Stomach (tissue), 19 donors: ENCODE measurements at places on chromosomes 1 and 21. TPM values are rescaled to one million over a fixed set of nuclear protein-coding genes. Genes with fewer than 3 reads are reported as not detected.
A peak's percentile ranks its signal among the peaks of the same experiment; 100 is the strongest.

DNA sequence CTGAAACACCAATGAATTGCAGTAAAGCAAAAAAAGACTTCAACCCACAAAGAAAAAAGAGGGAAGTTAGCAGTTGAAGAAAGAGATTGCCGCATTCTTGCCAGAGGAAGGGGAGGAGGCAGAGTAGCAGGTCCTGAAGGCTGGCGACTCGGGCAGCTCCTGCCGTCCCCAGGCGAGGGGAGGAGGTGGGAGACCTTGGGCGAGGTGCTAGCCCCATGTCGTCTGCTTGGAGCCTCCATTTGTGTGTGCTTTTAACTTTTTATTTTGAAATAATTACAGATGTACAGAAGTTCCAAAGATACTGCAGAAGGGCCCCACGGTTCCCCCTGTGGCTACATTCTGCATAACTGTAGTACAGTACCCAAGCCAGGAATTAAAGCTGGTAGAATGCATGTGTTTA lies 6.7 kb downstream of the TRPM2 start:
- no peak overlapping the region for H3K4me3 ChIP-seq
- peak overlapping the region; percentile 22 for H3K27ac ChIP-seq
- H3K4me1 ChIP-seq = peaks cover 2% of the 10 kb centered on the region
- no peak for DNase-seq
- H3K36me3 ChIP-seq = no peaks in the 10 kb centered on the region

DNA sequence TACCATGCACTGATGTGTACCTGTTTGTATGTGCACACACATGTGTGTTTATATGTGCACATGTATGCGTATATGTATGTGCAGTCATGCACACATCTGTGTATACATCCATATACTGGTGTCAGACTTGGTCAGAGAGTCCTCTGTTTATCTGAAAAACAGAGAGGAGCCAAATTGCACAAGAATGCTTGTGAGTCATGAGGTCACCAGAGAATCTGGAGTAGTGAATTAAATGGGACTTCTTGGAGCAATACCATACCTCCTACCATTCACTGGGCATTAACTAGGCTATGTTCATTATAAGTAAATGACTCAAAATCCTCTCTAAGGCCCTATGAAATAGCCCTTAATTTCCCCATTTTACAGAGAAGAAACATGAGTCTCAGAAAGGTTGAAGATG lies 272.1 kb upstream of the C1orf87 start:
- H3K36me3 ChIP-seq = no peaks in the 10 kb centered on the region
- no peak for DNase-seq
- no peaks in the 10 kb centered on the region for H3K27me3 ChIP-seq
- no peak overlapping the region for H3K4me3 ChIP-seq
- no peaks in the 10 kb centered on the region for H3K4me1 ChIP-seq

DNA sequence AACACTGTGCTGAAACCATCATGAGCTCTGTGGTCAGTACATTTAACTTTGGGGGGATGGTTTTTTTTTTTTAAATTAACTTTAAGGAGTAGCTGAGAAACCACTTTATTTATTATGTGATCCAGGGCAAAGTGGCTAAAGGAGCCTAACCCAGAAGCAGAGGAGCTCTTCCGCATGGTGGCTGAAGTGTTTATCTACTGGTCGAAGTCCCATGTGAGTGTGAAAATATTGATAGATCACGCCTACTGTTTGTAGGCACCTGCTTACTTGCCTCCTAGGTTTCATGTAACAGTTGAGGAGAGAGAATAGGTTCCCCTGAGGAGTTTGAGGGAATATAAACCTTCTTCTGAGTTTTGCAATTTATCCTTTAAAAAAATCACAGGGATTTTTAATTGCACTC lies 181.4 kb downstream of the ZP4 start:
- no peak overlapping the region for H3K27ac ChIP-seq
- no peak overlapping the region for H3K4me3 ChIP-seq
- H3K27me3 ChIP-seq = no peaks in the 10 kb centered on the region
- peak; percentile 31 for DNase-seq

DNA sequence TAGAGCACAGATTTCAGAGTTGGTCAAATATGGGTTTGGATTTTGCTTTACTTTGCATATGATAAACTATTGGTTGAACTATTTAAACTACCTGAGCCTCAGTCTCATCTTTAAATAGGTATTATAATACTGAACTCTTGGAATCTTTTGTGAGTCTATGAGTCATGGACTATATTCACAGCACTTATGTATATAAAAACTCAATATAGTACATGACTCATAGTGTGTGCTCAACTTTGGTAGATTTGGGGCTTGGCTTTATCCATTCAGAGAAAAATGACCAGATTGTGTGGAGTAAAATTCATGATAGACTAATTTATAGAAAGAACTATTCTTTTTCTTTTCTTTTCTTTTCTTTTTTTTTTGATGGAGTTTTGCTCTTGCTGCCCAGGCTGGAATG lies 28.7 kb downstream of the FCRL3 start:
- no peaks in the 10 kb centered on the region for H3K36me3 ChIP-seq
- no peaks in the 10 kb centered on the region for H3K4me1 ChIP-seq
- H3K27me3 ChIP-seq = no peaks in the 10 kb centered on the region
- DNase-seq = no peak

GRCh38 chr1:174914991-174915390 lies 84.8 kb upstream of the CACYBP start:
- peaks cover 13% of the 10 kb centered on the region for H3K4me1 ChIP-seq
- H3K4me3 ChIP-seq = no peak overlapping the region
- H3K36me3 ChIP-seq = no peaks in the 10 kb centered on the region

DNA sequence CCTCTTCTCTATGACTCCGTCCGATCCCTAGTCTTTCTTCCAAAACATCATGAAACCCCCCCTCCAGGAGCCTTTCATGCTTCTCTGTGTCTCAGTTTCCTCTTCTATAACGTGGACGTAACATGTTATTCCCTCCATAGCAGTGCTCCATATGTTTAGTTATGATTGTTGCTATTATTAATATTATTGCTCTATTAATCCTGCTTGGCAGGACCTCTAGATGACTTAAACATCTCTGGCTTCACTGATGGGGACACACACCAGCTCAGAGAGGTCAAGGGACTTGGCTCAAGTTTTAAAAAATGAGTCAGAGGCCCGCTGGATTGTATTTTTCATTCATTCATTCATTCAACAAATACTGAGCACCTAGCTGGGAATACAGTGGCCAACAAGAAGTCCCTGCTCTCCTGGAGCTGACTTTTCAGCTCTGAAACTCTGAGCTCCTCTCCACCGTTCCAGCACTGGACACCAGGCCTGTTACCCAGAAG lies 404 bp upstream of the CPLANE2 start:
- H3K27me3 ChIP-seq = no peaks in the 10 kb centered on the region
- no peak for DNase-seq
- peak overlapping the region; percentile 94 for H3K27ac ChIP-seq
- H3K36me3 ChIP-seq = no peaks in the 10 kb centered on the region

The PSMB4 gene
- total RNA-seq = 166 TPM

- H3K27ac ChIP-seq = no peak overlapping the region
- DNase-seq = no peak
- no peak overlapping the region for H3K4me3 ChIP-seq
- H3K27me3 ChIP-seq = no peaks in the 10 kb centered on the region
- H3K36me3 ChIP-seq = no peaks in the 10 kb centered on the region
Measured at GRCh38 chr21:42362198-42362597, 4.1 kb downstream of the TFF1 start.

- peak; percentile 23 for DNase-seq
- H3K4me1 ChIP-seq = no peaks in the 10 kb centered on the region
- no peaks in the 10 kb centered on the region for H3K36me3 ChIP-seq
- no peaks in the 10 kb centered on the region for H3K27me3 ChIP-seq
- H3K4me3 ChIP-seq = no peak overlapping the region
Measured at GRCh38 chr1:236150311-236150955, 8.1 kb downstream of the GPR137B start.

DNA sequence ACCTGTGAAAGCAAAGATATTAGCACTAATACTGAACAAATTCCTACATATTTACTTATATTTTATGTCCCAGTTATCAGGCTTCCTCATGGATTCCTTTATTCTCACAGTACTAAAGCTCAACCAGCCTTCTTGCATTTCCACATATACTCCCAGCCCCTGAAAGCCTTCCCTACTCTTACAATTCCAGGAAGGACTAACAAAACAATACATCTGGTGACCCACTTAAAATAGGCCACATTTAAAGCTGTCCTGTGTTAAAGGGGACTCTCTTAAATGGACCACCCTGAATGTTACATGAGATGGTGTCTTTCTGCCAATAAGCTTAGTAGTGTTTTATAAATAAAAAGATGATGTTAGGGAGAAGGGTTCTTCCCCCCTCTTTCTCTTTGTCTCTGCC lies 54.4 kb downstream of the NTMT2 start:
- H3K36me3 ChIP-seq = no peaks in the 10 kb centered on the region
- DNase-seq = no peak

The HENMT1 gene
- total RNA-seq = not detected

The BCAN gene
- not detected for total RNA-seq

- DNase-seq = no peak
- H3K36me3 ChIP-seq = no peaks in the 10 kb centered on the region
- no peaks in the 10 kb centered on the region for H3K4me1 ChIP-seq
- H3K27ac ChIP-seq = no peak overlapping the region
- H3K27me3 ChIP-seq = no peaks in the 10 kb centered on the region
- no peak overlapping the region for H3K4me3 ChIP-seq
Measured at GRCh38 chr1:194474701-194475100, 1288.3 kb upstream of the B3GALT2 start.

The BACE2 gene
- 7.6 TPM for total RNA-seq

DNA sequence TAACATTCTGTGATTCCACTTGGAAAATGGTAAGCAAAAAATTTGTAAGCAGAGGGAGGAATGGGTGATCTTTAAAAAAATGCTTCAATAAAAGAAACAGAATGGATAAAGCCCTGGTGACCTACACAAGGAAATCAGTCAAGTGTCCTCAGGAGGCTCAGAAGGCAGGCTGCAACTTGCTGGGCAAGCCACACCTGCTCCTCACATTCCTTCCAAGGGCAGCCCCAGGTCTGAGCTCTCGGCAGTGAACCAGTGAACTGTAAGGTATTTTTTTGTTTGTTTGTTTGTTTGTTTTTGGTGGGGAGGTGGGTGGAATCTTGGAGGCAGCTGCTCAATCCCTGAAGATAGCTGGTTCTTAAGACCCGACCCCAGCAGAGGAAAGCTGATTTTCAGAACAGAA lies 4.4 kb downstream of the TACSTD2 start:
- H3K4me1 ChIP-seq = peaks cover 25% of the 10 kb centered on the region
- H3K27me3 ChIP-seq = peaks cover 16% of the 10 kb centered on the region
- H3K27ac ChIP-seq = peak overlapping the region; percentile 48
- peak; percentile 83 for DNase-seq
- H3K36me3 ChIP-seq = no peaks in the 10 kb centered on the region
- H3K4me3 ChIP-seq = no peak overlapping the region

GRCh38 chr1:218350035-218350525 lies 4.9 kb downstream of the TGFB2 start:
- peaks cover 1% of the 10 kb centered on the region for H3K4me1 ChIP-seq
- no peaks in the 10 kb centered on the region for H3K27me3 ChIP-seq
- no peaks in the 10 kb centered on the region for H3K36me3 ChIP-seq
- H3K4me3 ChIP-seq = no peak overlapping the region
- H3K27ac ChIP-seq = no peak overlapping the region

GRCh38 chr1:100924991-100925390 lies 29.1 kb downstream of the SLC30A7 start:
- H3K27ac ChIP-seq = no peak overlapping the region
- H3K27me3 ChIP-seq = no peaks in the 10 kb centered on the region
- no peak overlapping the region for H3K4me3 ChIP-seq
- H3K4me1 ChIP-seq = no peaks in the 10 kb centered on the region
- no peak for DNase-seq

DNA sequence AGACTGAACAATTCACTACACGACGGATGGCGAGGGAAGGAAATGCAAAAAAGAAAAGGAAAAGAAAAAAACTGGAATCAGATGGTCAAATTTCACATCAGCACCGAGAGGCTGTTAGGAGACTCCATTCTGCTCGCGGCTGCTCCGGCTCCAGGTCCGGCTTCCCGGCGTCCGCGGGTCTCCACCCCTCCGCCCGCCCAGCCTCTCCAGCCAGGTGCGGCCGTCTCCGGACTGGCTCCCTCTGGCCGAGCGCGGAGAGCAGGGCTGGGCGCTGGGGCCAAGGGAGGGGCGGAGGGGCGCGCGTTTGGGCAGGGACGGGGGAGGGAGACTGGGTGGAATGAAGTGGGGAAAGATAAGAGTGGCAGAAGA lies 332 bp downstream of the KCNJ6 start:
- no peak overlapping the region for H3K27ac ChIP-seq
- peak; percentile 41 for DNase-seq
- H3K27me3 ChIP-seq = peaks cover 3% of the 10 kb centered on the region
- H3K4me1 ChIP-seq = peaks cover 22% of the 10 kb centered on the region
- no peaks in the 10 kb centered on the region for H3K36me3 ChIP-seq

DNA sequence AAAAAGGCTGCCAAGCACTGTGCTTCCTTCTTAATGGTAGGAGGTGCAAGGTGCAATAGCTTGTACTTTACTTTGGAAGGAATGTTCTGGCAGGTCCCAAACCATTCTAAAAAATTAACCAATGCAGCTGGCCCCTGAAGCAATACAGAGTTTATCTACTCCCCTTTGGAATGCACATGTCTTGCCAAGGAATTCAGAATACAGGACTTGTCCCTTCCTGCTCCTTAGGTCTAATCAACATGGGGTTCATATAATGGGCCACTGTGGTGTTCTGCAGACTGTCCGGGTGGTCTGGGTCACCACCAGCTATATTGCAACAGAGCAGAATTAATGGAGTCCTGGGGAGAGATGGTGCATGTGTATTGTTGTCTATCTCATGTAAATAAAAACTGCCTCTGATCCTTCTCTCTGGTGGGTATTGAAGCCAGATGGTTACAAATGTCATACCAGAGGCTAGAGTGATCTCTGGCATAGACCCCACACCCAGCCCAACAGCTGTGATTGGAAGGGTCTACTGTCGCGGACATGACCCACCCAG lies 112.8 kb downstream of the RIPK4 start:
- no peak for DNase-seq
- peaks cover 24% of the 10 kb centered on the region for H3K4me1 ChIP-seq
- no peaks in the 10 kb centered on the region for H3K27me3 ChIP-seq
- H3K27ac ChIP-seq = no peak overlapping the region
- H3K4me3 ChIP-seq = no peak overlapping the region
- H3K36me3 ChIP-seq = no peaks in the 10 kb centered on the region

DNA sequence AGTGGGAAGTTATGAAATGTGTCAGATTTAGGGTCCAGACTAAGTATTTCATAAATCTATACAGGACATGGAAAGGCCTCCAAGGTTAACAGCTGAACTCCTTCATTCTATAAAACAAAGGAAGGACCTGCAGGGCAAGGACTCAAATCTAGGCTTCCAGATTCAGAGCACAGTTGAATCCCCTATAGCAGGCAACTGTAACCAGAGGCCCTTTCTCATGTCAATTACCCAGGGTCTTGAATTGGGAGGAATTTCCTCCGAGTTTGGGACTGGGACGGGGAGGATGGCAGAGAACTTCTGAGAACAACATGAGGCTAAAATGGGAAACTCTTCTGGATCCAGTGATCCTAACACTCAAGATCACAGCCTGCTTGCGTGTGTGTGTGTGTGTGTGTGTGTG lies 112.9 kb upstream of the BEND5 start:
- H3K36me3 ChIP-seq = no peaks in the 10 kb centered on the region
- no peak overlapping the region for H3K27ac ChIP-seq
